Activated naive CD4-positive, alpha-beta T cell treated with anti-CD3 and anti-CD28 coated beads, Interleukin-2, amount 50 U/mL, for 16 hours (primary cell): ENCODE measurements at places on chromosomes 6 and 20.
A peak's percentile ranks its signal among the peaks of the same experiment; 100 is the strongest.

GRCh38 chr20:44247586-44248409 lies 690 bp downstream of the GDAP1L1 start:
- peak; percentile 20 for DNase-seq

GRCh38 chr6:133621751-133622150 lies 267.2 kb upstream of the TCF21 start:
- DNase-seq, result no peak

- no peak for DNase-seq
Measured at GRCh38 chr6:118736440-118736839, 85.0 kb upstream of the CEP85L start.

GRCh38 chr6:52632011-52632410 lies 38.9 kb upstream of the TMEM14A start:
- DNase-seq, result no peak

DNA sequence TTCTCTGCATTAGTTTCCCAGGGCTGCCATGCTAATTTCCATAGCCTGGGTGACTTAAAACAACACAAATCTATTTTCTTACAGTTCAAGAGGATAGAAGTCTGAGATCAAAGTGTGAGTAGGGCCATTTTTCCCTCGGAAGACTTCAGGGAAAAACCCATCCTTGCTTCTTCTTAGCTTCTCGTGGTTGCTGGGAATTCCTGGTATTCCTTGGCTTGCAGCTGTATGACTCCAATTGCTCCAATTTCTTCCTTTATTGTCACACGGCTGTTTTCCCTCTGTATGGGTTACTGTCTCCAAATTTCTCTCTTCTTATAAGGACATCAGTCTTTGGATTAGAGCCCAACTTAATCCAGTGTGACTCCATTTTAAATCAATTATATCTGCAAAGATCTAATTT lies 128.4 kb upstream of the JAG1 start:
- no peak for DNase-seq

DNA sequence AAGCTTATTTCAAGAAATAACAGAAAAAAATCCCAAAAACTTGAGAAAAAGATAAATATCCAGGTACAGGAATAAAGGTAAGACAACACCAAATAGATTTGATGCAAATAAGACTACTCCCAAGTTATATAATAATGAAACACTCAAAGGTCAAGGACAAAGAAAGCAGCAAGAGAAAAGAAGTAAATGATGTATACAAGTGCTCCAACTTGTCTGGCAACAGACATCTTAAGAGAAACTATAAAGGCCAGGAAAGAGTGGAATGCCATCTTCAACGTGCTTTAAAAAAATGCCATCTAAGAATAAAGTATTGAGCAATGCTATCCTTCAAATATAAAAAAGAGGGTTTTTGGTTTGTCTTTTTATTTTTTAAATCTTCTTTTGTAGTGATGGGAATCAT lies 54.2 kb downstream of the REV3L start:
- DNase-seq, result no peak

DNA sequence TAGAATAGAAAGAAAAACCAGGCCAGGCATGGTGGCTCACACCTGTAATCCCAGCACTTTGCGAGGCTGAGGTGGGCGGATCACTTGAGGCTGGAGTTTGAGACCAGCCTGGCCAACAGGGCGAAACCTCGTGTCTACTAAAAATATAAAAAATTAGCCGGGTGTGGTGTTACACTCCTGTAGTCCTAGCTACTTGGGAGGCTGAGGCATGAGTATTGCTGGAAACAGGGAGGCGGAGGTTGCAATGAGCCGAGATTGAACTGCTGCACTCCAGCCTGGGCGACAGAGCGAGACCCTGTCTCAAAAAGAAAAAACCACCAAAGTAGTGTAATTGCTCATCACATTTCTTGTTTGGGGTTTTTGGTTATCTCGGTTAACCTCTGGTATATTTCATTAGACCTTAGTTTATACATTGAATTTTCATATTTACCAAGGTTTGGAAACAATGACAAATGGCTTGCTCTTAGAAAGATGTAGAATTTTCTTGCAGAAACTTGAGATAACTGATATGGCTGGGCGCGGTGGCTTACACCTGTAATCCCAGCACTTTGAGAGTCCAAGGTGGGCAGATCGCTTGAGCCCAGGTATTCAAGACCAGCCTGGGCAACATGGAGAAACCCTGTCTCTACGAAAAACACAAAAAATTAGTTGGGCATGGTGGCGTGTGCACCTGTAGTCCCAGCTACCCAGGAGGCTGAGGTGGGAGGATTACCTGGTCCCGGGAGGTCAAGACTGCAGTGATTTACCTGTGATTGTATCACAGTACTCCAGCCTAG lies 14.2 kb downstream of the ITCH start:
- DNase-seq, result no peak

DNA sequence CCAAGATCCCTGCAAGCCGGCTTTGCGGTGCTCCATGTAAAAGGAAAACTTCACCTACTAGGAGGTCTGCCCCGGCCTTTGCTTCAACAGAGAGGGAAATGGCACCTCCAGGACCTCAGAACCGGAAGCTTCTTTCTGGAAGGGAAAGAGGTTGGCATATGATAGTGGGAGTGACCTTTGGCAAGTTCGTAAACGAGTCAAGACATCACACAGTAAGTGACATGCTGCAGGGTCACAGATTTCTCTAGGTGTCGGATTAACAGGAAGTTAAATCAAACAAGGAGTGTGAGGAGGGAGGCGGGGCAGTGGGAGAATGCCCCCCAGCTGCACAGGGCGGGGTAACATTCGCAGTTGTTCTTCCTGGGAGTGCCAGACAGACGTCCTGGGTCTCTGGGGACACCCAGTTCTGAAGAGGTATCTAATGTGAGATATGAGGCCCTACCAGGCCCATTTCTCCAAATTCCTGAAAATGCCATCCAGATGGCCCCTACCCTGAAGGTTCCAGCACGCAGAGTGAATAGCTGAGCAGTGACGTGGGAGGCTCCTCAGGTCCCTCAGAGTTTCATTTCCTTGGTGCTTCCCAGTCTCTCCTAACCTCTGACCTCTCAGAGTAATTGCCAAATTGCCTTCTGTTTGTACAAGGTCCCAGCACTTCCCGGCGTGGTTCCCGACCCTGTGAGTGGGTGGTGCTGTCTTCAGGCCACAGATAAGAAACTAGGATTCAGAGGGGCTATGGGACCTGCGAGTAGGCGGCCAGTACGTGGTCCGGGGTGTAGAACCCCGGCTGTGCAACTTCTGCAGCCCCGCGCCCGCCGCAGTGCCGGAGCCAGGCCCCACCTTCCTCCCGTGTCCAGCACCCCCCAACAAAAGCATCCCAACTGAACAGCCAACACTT lies 1.9 kb downstream of the RRBP1 start:
- DNase-seq, result no peak

- DNase-seq, result no peak
Measured at GRCh38 chr6:68080074-68080473, 555.0 kb upstream of the ADGRB3 start.

DNA sequence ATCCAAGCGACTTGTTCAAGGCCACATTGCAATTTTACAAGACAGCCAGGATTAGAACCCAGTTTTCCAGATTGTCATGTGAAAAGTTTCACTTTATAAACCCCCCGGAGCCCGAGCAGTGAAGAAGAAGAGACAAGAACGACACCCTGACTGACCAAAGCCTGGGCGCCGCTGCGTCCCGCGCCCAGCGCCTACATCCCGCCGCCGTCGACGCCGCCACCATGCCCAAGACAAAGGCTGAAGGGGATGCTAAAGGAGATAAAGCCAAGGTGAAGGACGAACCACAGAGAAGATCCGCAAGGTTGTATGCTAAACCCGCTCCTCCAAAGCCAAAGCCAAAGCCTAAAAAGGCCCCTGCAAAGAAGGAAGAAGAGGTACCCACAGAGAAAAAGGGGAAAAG lies 27.1 kb upstream of the GJA1 start:
- DNase-seq, result no peak

DNA sequence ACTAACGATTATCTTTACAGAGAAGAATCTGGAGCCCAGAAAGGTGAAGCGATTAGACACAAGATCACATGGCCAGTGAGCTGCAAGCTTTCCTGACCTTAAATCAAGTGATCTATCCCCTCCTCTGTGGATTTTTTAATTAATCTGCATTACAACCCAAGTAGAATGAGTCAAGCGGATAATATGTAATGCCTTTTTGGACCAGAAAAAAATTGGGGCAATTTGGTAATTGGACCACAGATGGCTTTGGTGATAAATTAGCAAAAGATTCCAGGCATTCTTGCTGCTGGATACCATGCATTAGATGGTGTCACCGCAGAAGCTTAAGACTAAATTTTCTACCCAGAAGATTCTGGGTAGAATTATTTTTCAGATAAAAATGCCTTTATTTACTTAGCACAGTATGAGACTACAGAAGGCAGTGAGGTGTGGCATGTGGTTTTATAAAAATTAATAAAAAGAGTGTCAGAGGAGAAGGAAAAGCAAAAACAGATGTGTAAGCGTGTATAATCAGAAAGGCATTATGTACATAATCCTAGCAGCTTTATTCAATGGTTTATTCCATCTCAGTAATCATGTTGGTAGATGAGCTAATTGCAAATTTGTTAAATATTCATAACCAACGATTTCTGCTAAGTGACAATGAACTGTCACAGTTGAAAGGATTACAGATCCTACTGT lies 53.9 kb upstream of the PCSK2 start:
- no peak for DNase-seq

DNA sequence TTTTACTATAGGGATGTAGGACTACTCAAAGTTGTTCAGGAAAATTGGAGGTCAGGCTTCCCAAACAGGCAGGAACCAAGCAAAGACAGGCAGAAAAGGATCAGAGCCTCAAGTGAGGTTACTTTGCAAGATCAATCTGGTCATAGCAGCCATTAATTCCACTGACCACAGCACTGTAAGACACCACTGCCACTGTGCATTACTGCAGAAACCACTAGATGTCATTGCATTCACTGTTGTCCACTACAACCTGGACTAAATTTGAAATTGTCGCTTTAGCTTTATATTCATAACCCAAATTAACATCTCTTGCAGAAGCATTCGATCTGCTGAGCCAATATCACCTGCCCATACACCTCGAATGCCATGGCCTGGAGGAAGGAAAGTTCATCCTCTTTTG lies 126.9 kb upstream of the UFL1 start:
- DNase-seq, result no peak

- DNase-seq, result no peak
Measured at GRCh38 chr6:83221889-83222479, 28.8 kb downstream of the RWDD2A start.

DNA sequence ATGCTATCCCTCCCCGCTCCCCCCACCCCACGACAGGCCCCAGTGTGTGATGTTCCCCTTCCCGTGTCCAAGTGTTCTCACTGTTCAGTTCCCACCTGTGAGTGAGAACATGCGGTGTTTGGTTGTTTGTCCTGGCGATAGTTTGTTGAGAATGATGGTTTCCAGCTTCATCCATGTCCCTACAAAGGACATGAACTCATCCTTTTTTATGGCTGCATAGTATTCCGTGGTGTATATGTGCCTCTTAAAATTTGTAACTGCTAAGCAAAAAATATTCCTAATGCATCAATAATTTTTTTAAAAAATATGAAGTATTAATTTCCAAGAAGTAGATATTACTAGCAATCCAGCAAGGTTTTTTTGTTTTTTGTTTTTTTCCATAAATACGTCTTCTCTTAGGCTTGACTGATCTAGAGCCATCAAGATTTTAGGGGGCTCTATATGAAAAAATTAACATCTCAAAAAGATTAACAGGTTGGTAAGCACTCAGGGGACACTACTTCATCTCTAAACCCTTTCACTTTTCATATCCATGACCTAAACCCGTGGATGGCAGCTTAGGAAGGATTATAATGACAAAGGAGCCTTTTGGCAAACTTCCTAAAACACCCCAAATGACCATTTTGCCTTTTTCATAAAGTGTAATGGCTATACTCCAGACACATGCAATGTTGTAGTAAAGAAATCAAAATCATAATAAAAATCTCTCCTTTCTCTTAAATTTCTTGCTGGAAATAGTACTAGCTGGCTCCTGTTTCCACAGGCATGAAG lies 14.2 kb downstream of the MAP7 start:
- DNase-seq, result no peak

- peak; percentile 67 for DNase-seq
Measured at GRCh38 chr6:112029045-112029822, 24.7 kb upstream of the CCN6 start.

DNA sequence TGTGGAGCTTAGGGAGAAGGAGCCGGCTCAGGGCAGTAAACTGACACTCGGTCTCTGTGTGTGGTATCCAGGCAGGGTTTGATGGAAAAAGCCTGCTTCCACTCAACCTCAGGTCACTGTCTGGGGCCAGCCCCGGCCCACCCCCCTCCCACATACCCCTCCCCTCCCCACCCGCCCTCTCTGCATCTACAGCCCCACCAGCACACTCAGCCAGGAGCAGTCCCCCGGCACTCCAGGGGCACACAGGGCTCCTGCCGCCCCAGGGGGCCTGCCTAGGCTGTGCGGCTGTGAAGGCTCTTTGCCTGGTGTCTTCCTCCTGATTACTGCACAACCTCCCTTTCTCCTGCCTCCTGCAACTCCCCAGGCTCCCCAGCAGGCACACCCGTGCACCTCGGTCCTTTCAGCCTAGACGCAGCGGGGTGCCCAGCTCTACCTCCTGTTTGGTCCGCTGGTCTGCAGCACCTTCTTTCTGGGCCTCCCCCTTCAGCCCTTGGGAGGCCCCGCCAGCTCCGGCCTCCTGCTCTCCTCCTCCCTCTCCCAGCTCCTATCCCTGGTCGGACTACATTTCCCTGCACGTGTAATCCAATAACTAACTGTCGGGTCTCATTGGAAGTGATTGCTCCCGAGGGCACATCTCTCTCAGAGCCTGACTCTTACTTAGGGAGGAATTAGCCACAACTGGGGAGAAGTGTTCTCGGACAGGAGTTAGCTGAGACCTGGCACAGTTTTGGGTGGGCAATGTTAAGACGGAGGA lies 1.3 kb upstream of the FOXF2 start:
- no peak for DNase-seq

DNA sequence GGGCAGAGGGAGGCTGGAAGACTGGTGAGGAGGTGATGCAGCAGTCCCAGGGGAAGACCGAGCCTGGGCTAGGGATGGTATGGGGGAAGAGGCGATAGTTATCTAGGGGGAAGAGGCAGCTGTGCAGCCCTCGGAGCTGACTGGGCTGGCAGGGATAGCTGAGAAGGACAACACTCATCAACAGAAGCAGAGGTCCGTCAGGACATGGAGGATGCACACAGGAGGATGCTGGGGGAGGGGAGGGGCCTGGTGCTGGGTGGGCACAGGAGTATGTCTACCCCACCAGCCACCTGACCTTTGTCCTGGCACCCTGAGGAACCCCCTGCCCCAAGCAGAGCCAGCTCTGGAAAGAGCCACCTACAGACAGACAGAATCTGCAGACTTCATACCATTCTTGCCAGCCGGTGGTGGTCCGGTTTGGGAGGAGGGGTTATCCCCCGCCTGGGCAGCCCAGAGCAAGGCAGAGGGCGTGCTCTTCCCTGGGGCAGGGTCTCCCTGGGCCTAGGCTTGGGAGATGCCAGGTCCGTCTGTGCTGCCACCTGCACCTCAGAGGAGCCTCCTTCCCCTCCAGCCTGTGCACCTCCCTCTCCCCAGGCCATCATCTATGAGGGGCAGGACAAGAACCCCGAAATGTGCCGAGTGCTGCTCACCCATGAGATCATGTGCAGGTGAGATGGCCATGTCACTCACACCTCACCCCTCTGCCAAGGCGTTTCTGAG lies 14.9 kb downstream of the EBF4 start:
- DNase-seq, result no peak
